ENCODE measurements at places on chromosomes 2 and 18.
A peak's percentile ranks its signal among the peaks of the same experiment; 100 is the strongest.

GRCh38 chr2:208297961-208298360, 31.9 kb downstream of the PIKFYVE start:
- no peak for DNase-seq

DNA sequence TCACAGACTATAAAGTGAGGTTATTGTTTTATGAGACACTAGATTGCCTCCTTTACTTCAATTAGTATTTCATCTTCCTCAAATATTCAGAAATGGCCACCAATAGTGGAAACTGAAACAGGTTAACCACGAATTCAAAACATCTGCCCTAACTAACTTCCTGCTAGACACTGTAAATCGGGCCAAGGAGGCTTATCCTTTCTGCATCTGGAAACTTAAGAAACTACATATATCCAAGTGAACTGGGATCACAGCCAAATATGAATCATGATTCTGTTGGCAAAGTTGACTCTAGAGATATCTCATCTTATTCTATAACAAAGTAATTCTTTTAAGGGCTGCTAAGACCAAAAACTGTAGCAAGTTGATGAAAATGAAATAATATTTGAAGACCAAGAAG, 136.6 kb upstream of the ZC3H15 start:
- no peak for DNase-seq

DNA sequence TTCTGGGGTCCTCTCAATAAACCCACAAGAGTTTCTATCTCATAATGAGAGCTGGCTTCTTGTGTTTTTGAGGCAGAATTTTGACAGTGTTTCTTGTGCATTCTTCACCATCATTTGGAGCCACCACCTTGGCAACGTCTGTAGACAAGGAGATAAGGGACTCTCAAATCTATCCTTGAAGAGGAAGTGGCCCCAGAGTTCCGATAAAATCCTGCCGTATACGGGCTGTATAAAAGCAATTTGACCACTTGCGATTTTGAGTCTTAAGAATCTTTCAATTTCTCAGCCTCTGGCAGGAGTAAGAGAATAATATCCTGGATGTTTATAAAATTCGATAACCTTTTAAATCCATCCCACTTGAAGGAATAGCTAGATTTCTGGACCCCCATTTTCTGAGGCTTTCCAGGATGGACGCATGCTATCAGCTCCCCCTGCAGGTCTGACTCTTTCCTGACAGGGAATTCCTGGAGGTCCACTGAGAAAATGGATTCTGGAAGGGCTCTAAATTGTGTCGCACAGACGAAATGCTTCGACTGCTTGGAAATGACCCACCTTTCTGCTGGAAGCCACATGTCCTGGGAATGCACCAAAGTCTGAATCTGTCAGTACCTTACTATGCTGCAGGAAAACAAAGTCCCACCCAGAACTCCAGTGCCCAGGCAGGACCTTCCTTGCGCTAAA, 54.1 kb downstream of the E2F6 start:
- DNase-seq: no peak

DNA sequence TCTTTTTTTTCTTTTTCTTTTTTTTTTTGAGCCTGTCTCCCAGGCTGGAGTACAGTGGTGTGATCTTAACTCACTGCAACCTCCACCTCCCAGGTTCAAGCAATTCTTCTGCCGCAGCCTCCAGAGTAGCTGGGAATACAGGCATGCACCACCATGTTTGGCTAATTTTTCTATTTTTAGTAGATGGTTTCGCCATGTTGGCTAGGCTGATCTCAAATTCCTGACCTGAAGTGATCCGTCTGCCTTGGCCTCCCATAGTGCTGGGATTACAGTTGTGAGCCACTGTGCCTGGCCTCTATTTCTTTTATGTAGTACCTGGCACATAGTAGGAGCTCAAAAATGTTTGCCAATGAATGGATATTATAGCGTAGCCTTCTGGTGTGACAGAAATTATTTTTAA, 6.8 kb upstream of the CFLAR start:
- DNase-seq: no peak

GRCh38 chr2:98730053-98730706, 752 bp downstream of the MGAT4A start:
- DNase-seq: peak; percentile 27

DNA sequence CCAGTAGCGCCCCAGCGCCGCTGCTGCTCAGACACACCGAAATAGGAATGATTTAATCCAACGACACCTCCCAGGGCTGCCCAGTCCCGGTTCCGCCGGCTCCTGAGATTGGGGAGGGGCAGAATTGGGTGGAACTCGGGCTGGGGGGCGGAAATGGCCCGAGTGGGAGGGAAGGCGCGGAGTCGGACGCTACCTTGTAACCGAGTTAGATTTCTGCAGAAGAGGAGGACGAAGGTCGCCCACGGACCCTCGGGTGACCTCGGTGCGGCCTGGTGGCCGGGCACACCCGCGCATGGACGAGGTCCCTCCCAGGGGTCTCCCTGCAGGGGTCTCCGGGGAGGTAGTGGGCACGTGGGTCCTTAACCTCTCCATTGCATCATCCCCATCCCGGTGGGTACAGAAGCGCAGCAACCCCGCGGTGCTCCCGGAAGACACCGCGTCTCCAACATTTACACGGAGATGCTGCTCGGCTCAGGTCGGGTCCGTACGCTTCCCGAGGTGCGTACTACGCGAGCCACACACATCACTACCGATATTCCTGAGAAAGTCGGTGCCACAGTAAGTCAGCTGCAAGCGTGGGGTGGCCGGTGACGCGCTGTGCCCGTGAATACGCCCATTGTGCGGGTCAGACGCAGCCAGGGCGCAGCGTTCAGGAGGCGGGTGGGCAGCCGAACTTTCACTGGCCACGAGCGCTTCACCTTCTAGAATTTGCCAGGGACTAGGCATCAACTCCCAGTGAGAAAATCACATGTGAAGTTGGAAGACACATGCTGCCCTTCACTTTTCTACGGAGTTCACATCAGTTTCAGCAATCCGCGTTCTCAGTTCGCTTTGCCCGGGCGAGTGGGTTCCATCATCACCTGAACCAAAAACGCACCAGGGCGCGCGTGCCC, 3.0 kb downstream of the ZNF516 start:
- DNase-seq: no peak

DNA sequence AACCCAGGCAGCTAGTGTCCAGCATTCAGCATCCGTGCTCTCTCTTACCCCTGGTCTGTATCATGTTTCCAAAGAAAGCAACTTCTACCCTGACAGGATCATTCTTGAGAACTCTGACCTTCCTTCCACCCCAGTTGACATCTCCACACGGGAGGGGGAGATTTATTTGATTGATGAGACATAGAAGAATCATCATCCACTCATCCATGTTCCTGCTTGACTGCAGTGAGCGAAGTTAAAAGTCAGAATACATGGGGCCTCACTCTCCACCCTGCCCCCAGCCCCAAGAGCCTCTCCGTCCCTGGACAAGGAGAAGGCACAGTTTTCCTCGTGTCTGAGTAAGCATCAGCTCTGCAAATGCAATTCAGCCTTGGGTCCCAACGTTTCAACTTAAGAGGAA, 356.0 kb upstream of the TNP1 start:
- DNase-seq: no peak
